ENCODE measurements at places on chromosomes 1 and 21.

- no peak for DNase-seq
These were observed 73.5 kb upstream of the AKT3 start for GRCh38 chr1:243923292-243924171.

DNA sequence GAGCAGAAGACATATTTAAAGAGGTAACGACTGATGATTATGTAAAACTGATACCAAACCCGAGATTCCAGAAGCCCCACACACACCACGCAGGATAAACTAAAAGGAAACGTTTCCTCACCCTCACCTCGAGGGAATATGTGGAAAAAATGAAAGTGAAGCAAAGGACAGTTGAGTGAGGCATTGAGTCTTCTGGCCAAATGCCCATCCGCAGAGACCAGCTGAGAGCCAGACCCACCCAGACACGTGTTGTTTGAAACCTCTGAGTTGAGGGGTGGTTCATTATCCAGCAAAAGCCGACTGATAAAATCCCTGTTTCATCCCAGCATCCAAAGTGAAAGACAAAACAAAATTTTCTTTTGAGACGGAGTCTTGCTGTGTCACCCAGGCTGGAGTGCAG is 29.6 kb upstream of the PCBP3 start:
- DNase-seq, result no peak

GRCh38 chr1:33792651-33793050 is 71.2 kb upstream of the HMGB4 start:
- no peak for DNase-seq

GRCh38 chr1:162380061-162380846 is 1.3 kb upstream of the C1orf226 start:
- no peak for DNase-seq

DNA sequence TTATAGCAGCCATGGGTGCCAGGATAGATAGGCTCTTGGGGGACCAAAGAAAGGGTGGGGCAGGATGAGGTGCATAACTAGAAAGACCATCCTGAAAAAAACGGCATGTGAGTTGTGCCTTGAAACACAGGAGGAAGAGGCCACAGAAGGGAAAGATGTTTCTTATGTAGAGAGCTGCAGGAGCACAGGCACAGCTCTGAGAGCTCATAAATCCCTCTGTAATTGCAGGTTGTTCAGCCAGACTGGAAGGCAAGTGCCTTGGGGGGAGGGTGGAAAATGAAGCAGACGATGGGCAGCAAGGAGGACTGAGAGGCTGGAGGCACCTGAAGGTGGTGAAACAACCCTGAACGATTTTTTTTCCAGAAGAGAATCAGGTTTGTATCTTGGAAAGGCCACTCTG is 170.7 kb downstream of the NR5A2 start:
- DNase-seq, result no peak

DNA sequence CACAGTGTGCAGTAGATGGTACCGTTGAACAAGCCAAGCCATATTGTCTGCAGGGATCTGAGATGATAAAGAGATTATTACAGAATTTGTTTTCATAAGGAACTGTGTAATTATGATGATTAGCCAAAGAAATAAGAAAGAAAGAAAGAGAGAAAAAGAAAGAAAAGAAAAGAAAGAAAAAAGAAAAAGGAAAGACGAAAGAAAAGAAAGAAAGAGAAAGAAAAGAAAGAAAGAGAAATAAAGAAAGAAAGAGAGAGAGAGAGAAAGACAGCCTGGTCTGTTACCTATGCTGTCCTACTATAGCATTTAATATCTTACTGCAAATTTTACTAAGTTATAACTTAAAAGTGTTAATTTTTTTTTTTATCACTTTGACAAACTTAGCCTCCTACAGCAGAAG is 43.6 kb downstream of the KCNK1 start:
- no peak for DNase-seq

GRCh38 chr1:206725109-206725963 is 40.6 kb downstream of the MAPKAPK2 start:
- peak; percentile 67 for DNase-seq

- DNase-seq, result no peak
These were observed 18.2 kb downstream of the MYOM3 start for GRCh38 chr1:24093732-24094131.

DNA sequence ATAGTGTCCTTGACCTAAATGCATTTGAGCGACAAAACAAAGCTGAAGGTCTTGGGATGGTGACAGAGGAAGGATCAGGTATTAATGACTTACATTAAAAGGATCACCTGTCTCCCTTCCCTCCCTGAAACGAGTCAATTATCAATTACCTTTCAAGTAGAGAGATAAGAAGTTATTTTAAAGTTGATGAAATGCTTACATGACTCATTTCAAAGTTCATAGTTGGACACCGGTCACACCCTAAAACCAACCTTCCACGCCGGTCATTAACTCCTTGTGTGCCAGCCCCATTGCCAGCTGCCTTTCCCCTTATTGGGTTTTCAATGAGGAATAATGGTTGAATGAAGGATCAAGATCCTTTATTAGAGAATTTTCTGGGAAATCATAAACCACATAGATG is 129.8 kb downstream of the ZP4 start:
- DNase-seq, result no peak

- DNase-seq, result peak; percentile 33
These were observed 88.9 kb downstream of the CRB1 start for GRCh38 chr1:197356723-197357533.

- DNase-seq, result no peak
These were observed 52.2 kb upstream of the GRHL3 start for GRCh38 chr1:24266998-24267397.

- peak; percentile 50 for DNase-seq
These were observed 57.8 kb downstream of the SIK1 start for GRCh38 chr21:43369124-43369523.

GRCh38 chr1:237685551-237685950 is 205.2 kb downstream of the ZP4 start:
- no peak for DNase-seq

- DNase-seq, result no peak
These were observed 34.8 kb upstream of the SLC19A1 start for GRCh38 chr21:45576838-45577737.

DNA sequence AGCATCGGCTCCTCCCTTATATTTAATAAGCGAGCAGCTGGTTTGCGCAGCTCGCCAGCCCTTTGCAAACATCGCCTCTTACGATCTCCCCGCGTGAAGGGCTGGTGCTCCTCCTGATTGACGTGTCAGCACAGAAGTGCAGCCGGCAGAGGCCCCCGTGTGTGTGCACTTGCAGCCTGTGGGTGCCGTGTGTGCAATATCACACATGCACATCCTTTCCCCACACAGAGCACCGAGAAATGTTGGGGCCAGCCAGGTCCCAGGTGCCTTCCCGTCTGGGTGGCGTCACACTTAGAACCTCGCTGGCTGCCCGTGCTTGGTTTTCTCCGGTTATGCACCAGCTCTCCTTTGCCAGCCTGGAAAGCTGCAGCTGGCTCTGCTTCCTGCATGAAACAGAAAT is 126.6 kb upstream of the AJAP1 start:
- DNase-seq, result no peak

DNA sequence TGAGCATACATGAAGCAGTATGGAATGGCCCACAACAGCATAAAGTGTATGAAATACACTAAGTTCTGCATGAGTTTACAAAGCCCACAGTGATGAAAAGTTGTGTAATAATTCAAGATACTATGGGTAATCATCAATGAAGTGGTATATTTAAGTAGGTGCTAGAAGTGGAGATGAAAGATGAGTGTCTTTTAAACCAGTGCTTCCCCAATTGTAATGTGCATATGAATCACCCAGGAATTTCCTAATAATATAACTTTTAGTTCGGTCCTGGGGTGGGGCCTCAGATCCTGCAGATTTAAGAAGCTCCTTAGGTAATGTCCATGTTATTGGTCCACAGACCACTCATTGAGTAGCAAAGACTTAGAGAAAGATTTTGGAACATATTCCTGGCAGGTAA is 184.9 kb downstream of the DUSP10 start:
- no peak for DNase-seq

GRCh38 chr1:57109883-57110282 is 144.1 kb upstream of the C8B start:
- DNase-seq, result no peak

DNA sequence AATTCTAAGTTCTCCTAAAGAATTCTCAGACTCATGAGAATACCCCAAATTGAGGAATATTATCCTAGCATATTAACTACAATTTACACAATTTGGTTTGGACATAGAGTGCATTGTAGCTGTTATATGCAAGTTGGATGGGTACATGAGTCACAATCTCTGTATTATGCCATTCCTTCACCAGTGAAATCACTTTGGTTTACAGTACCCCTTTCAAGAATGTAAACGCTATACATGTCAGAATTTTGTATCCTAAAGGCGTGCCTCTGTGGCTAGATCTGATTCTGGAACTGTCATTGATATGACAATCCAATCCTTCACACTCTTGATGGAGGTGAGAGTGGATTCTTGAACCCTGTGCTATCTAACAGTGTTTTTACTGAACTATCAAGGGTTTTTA is 6.7 kb upstream of the IL10RB start:
- DNase-seq, result no peak

- DNase-seq, result no peak
These were observed 17.2 kb upstream of the C1QA start for GRCh38 chr1:22619252-22619651.

- DNase-seq, result no peak
These were observed 107.9 kb upstream of the SERTAD4 start for GRCh38 chr1:210124736-210125135.

DNA sequence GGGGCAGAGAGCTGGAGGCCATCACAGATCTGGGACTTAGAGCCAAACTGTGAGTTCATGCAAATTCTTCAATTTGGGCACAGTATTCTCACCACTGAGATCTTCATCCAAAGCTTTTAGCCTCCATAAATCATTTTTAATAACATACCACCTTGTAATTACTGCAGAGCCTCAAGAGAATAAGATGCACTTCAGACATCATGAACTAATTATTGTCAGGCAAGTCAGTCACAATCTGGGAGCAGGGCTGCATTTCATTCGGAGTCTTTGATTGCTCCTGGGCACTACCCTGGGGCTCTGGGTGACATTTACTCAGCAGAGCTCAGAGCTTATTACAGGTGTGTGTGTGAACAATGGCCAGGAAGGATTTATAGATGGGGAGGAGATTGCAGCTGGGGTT is 623.7 kb downstream of the PTPRU start:
- DNase-seq, result no peak

DNA sequence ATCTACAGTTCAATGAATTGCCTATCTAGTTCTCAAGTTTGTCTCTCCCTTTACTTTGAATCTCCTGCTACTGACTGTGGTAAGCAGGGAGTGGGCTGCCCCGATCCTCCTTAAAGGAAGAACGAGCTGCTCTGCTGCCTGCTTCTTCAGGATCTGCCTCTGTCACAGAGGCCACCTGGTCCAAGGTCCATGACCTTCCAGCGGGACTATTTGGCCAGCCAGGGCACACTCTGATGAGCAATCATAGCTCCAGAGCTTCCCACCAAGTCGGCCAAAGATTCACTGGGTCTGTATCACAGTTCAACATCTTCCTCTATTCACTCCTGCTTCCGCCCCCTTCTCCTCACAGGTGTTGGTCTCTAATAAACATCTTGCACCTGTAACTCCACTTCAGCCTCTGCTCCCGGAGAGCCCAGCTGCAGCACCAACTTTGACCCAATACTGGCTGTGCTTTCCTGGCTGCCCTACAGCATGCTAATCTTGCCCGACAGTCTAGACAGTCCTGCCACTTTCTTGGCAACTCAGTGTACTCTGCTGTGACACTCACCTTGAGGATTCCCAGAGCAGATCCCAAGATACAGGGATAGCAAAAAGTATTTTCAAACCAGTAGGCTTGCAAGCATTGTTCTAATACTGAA is 16.9 kb upstream of the MAP10 start:
- no peak for DNase-seq

- DNase-seq, result peak; percentile 81
These were observed 35.5 kb downstream of the CACHD1 start for GRCh38 chr1:64505232-64505943.

DNA sequence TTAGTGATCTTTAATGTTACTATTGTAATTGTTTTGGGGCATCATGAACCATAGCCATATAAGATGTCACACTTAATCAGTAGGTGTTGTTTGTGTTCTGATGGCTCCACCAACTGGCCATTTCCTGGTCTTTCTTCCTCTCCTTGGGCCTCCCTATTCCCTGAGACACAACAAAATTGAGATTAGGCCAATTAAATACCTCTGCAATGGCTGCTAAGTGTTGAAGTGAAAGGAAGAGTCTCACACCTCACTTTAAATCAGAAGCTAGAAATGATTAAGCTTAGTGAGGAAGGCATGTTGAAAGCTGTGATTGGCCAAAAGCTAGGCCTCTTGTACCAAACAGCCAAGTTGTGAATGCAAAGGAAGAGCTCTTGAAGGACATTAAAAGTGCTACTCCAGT is 30.7 kb downstream of the PPP2R5A start:
- DNase-seq, result no peak

DNA sequence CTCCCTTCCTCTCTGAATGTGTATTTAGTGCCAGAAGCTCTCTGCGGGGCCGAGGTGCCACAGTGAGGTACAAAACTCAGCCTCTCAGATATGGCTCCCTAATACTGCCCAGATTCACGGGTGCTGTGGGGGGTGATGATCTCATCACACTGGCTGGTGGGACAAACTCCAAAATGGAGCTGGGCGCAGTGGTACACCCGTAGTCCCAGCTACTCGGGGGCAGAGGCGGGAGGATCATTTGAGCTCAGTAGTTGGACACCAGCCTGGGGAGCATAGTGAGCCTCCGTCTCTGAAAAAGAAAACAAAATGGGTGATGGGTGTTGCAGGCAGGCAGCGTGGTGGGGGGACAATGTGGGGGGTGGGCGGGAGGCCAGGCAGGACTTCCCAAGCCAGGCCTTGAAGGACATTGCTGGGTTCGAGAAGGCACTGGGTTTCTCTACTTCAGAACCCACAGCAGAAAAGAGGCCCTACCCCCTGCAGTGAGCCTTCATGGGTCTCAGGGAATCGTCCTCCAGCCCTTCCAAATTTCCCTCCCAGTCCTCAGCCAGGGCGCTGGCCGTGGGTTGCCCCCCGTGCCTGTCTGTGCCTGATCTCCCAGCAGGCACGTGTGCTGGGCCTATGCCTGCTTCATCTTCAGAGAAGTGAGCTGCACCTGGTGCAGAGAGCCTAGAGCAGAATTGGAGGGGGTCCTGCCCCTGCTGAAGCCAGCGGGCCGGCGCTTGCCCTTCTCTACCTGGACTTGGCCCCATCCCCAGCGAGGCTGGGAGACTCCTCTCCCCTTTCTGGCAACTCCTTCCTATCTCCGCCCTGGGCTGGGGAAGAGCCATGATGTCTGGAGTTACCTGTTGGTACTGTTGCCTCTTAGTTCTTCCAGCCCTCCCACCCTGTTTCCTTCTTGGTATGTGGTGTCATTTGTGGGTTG is 14.0 kb downstream of the H6PD start:
- no peak for DNase-seq

GRCh38 chr1:59879574-59879973 is 47.0 kb downstream of the CYP2J2 start:
- DNase-seq, result peak; percentile 73

DNA sequence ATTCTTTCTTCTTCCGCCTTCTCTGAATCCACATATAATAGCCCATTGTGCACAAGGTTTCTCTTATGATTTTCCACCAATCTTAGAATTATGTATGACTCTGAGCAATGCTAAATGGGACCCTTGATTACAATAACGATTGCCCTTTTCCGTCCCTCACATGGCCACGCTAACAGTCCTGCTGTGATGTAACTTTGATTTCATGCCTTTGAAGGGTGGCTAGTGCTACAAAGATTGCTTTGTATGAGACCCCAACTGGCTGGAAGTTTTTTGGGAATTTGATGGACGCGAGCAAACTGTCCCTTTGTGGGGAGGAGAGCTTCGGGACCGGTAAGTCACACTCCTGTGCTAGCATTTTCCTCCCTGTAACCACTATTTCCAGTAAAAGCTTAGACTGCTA is 45.3 kb downstream of the PGM1 start:
- DNase-seq, result no peak

GRCh38 chr1:220748089-220748934 is at the start of gene MTARC2:
MTARC2 (plus strand) TSS chr1:220748322; CDS start chr1:220748532, 210 bp downstream.
- peak; percentile 56 for DNase-seq

Measured in glutamatergic neuron (in vitro differentiated cells).